Tibial nerve (tissue), 4 donors: ENCODE measurements at places on chromosomes 6 and 20.

GRCh38 chr6:13445005-13445743 lies 42.2 kb downstream of the GFOD1 start:
- DNase-seq = peak; percentile 53

GRCh38 chr6:139853302-139853992 lies 479.0 kb upstream of the CITED2 start:
- DNase-seq = no peak

DNA sequence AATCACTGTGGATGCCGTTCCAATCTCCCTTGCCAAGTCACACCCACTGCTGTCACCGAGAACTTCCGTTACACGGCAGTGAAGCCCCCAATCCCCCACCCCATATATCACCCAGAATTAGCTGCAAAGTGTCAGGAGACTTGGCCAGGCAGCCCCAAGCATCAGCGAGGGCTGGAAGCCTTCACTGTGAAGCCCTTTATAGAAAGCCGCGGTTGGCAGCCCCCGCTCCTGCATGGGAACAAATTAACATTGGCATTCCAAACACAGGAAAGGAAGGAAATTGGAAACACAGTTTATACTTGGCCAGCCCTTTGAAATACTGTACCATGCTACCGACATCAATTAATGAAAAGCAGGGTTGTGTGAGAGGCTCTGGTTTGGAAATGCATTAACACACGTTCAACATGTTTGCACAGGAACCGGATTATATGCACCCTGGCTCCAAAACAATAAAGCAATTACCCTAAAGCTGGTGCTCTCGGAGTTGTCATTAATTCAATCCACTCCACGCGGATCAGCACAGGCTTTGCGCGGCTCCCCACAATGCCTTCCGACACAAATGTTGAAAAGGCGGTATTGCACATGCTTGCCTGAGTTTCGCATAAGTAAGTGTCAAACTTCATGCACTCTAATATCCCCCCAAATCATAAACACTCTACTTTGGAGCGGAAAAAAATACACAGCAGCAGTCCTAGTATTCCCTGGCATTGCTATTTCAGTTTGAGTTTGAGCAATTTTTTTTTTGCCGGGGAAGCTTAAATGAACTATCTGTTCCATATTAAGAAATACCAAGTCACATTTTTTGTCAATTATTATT lies 7.1 kb downstream of the BMP7 start:
- no peak for DNase-seq

- no peak for DNase-seq
These were observed 898.9 kb upstream of the EYS start for GRCh38 chr6:66605971-66606370.

GRCh38 chr20:43710370-43711044 lies 16.3 kb downstream of the GTSF1L start:
- no peak for DNase-seq

DNA sequence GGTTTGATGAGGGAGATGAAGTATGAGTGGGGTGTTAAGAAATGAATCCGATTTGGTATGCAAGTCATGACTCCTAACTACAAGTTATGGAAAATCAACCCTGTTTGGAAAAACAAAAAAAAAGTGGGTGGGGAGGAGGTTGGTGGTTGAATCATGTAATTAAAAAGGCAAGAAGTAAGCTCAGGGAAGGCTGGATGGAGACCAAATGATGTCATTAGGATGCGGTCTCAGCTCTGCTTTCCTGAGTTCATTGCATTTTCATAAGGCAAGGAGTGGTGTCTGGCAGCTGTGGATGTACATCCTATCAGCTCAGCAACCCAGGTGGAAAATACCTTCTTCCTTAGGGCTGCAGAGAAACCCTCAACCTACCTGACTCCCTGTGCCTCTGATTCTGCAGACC lies 60.4 kb upstream of the AKAP12 start:
- peak; percentile 14 for DNase-seq

GRCh38 chr6:14088600-14089192 lies 28.9 kb upstream of the CD83 start:
- DNase-seq = no peak

DNA sequence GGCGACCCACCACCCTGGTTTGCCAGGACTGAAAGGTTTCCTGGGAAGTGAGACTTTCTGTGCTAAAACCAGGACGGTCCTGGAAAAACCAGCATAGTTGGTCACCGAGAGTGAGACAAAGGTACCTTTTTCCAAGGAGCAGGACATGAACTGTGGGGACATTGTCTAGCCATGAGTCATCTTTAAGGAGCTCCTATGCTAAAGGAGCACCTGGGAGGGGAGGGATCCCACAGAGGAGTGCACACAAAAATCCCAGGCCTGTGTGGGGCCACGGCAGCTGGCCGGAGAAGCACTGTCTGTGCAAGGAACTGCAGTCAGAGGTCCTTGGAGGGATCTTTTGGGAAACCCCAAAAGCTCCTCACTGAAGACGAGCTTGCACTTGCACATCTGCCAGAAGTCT lies 109.1 kb upstream of the PLEKHG1 start:
- no peak for DNase-seq

- DNase-seq = no peak
These were observed 220.7 kb upstream of the NRSN1 start for GRCh38 chr6:23905133-23905815.

DNA sequence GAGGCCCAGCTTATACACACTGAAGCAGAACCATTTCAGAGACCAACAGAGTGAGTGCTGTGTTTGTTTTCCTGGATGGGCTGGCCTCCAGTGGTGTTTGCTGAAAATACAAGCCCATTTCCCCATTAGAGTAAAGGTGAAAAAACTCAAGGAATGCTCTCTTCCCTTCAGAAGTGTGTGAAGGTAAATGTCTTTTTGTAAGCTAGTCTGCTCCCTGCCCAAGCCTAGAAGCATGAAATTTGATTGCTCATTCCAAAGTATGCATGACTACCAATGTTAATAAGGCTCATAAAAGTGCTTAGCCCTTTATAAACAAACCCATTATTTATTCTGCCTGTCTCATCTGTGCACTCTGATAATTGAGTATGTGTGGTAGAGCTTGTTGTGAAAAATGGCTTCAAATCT lies 59.1 kb downstream of the ADGRF1 start:
- DNase-seq = no peak

DNA sequence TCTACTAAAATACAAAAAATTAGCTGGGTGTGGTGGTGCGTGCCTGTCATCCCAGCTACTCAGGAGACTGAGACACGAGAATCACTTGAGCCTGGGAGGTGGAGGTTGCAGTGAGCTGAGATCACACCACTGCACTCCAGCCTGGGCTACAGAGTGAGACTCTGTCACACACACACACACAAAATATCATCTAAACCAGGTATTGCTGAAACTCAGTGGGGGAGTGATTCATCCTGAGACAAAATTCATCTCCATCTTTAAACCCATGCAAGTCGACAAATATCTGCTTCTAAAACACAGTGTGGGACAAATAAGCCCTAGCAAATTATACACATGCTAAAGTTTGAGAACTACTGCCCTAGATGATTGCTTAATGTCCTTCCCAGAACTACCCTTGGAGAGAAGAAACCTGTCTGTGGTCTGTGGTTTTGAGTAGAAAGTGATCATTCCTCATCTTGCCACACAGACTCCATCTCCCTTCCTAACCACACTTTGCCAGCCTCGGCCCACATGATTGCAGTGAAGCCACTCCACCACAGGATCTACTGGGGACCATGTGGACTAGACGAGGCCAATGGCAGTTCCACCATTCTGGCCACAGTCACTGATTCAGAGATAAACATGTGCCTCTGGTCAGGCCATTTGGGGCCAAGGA lies 130.3 kb downstream of the OPRM1 start:
- no peak for DNase-seq

- DNase-seq = peak; percentile 26
These were observed 117.9 kb upstream of the AKAP12 start for GRCh38 chr6:151121900-151122299.

- DNase-seq = no peak
These were observed 736.6 kb upstream of the NRSN1 start for GRCh38 chr6:23389386-23389785.

- no peak for DNase-seq
These were observed 47.9 kb upstream of the ARID1B start for GRCh38 chr6:156729248-156729647.

DNA sequence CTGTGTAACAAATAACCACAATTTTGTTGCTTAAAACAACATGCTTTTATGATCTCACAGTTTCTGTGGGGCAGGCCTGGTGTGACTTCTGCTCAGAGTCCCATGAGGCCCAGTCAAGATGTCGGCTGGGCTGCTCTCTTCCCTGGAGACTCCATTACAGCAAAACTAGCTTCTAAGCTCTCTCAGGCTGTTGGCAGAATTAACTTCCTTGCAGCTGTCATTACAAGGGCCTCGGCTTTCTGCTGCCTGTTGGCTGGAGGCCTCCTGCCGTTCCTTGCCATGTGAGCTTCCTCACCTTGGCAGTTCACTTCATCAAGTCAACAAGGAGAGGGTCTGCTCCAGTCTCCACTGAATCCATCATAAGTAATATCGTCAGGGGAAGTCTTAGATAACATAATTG lies 659.2 kb downstream of the PRKN start:
- no peak for DNase-seq

DNA sequence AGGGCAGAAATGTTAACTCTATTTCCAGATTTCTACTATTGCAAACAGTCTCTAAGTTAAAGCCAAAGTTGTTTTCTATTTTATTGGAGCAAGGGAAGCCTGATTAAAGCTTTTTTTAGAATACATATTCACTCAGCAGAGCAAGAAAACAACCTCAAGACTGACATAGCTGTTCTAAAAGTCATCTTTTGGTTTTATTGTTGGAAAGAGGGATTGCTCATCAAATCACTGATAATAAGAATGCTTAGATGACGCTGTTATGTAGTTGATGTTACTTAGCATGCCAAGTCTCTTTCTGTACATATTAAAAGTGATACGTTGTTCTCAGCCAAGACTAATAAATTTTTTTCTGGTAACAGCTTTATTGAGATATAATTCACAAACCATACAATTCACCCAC lies 172.6 kb upstream of the LAMA2 start:
- no peak for DNase-seq

DNA sequence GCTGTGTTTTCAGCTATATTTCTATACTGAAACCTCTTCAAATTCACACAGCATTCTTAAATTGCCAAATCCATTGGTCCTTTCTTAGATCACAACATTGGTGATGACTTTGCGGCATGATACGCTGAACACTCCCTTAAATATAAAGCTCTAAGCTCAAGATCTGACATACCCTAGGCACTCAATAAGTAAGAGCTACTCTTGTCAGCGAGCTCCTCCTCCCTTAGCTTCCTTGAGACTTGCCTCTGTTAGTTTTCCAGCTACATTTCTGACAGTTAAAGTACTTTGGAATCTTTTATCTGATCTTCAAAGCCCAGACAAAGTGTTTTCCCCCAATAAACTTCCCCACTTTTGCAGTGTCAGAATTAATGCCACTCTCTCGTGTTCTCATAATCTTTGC lies 117.0 kb downstream of the HIVEP2 start:
- DNase-seq = no peak

DNA sequence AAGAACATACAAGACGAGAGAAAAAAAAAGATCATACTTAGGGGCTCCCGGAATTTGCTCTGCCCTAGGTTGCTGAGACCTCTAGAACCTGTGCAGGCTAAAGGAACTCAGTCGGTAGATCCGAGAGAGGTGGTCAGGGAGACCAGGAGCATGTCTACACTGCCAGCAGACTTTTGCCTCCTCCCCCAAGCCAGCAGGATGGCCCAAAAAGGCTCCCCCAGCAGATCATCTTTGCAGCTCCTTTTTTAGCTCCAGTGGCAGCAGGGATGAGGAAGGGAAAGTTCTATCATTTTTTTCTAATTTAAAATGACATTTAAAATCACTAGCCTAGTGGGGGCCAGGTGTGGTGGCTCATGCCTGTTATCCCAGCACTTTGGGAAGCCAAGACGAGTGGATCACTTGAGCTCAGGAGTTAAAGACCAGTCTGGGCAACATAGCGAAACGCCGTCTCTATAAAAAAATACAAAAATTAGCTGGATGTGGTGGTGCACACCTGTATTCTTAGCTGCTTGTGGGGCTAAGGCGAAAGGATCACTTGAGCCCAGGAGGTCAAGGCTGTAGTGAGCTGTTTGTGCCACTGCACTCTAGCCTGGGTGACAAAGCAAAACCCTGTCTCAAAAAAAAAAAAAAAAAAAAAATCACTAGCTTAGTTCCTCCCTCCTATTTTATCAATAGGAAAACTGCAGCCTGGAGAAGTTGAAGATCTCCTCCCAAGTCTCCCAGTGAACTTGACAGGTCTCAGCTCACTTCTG lies 69.3 kb upstream of the MYL9 start:
- DNase-seq = no peak

GRCh38 chr6:113959235-113959634 lies 11.7 kb downstream of the HDAC2 start:
- DNase-seq = no peak

- DNase-seq = no peak
These were observed 44.3 kb downstream of the TENT5A start for GRCh38 chr6:81708113-81708699.

- DNase-seq = no peak
These were observed 157.2 kb downstream of the SOD2 start for GRCh38 chr6:159535656-159536350.

DNA sequence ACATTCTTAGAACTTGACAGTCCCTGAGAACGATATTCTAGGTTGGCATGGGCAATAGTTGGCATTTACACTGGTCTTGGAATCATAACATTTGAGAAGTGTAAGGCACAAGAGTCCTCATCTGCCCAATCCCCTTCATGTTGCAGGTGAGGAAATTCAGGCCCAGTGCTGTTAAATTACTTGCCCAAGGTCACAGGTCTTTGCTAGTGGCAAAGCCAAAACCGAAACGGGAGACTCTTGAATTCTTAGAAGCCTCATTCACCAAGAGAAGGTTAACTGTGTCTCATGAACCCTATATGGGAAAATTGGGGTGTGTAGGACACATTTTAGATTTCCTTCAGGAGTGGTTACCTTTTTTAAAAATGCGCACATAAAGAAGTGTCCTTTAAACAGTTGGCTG lies 7.2 kb downstream of the E2F3 start:
- no peak for DNase-seq

DNA sequence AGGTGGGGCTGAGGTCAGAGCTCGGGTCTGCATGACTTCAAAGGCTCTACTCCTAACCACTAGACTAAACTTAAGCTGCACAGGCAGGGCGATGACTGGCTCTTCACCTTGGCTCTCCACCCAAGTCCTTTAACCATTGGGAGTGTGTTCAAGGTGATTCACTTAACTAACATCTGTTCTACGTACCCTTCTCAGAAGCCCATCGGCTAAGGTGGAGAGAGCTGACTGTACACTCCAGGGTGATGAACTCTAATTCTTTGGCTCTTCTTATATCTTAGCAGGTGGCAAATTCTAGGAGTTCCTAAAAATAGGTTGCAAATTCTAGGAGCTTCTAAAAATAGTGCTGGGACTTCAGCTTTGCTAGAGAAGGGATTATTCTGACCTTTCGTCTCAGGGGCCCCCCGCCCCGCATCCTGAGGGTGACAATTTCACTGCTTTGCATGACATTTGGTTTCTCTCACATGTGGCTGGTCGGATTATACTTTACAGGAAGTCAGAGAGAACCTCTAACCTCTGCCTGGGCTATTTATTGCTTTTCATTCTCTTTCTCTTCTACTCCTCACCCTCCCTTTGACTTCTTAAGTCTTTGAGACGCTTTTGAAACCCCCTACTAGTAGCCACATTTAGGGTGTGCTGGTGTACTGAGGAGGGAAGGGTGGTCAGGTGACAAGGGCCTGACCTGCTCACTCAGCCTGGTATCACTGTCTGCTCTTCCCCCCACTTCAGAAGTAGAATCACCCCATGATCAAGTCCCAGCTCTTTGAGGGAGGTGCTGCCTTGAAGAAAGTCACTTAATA lies 55.5 kb downstream of the PRDM1 start:
- no peak for DNase-seq
